Activated T-cell treated with anti-CD3 and anti-CD28 coated beads, Interleukin-2, amount 50 U/mL, for 72 hours (primary cell): ENCODE measurements at places on chromosomes 1 and 21. TPM values are rescaled to one million over a fixed set of nuclear protein-coding genes. Genes with fewer than 3 reads are reported as not detected.

DNA sequence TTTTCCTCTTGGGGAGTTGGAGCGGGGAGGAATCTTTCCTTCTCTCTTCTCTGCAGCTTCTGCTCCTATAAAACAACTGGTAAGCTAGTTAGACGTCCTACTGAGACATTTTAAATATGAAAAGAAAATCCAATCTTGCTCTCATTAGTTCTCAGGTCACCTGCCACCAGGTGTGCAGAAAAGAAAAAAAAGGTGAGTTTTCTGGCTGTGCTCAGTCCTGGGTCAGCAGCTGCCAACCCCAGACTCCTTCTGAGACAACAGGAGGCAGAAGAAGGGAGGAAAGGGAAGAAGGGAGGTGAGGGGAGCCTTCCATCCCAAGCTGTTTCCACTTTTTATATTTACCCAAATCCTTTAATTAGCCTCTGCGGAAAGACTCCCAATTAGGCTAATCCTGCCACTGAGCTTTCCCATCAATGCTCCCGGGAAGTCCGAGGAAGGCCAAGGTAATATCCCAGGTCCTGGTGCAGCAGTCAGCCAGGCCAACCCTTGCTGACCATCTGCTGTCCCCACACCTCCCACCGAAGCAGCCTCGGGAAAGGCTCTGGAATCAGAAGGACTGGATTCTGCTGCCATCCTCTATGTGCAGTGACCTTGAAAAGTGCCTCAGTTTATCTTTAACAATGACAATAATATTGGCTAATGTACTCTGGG, 33.4 kb downstream of the GLIS1 start:
- H3K4me3 ChIP-seq: no peak overlapping the region
- H3K36me3 ChIP-seq: no peaks in the 10 kb centered on the region
- DNase-seq: no peak
- no peaks in the 10 kb centered on the region for H3K4me1 ChIP-seq
- H3K27me3 ChIP-seq: no peaks in the 10 kb centered on the region

- peak overlapping the region; percentile 99 for H3K4me3 ChIP-seq
- H3K27me3 ChIP-seq: no peaks in the 10 kb centered on the region
Observed at GRCh38 chr1:167713330-167714081, 8.3 kb upstream of the MPZL1 start.

GRCh38 chr1:247475793-247476192, 17.9 kb upstream of the OR2B11 start:
- no peaks in the 10 kb centered on the region for H3K4me1 ChIP-seq
- no peaks in the 10 kb centered on the region for H3K27me3 ChIP-seq
- no peak overlapping the region for H3K4me3 ChIP-seq
- no peak for DNase-seq
- H3K27ac ChIP-seq: no peak overlapping the region

GRCh38 chr21:31480228-31480627, 136.2 kb upstream of the TIAM1 start:
- H3K36me3 ChIP-seq: peaks cover 11% of the 10 kb centered on the region
- no peaks in the 10 kb centered on the region for H3K27me3 ChIP-seq
- DNase-seq: no peak
- no peak overlapping the region for H3K27ac ChIP-seq
- no peak overlapping the region for H3K4me3 ChIP-seq
- no peaks in the 10 kb centered on the region for H3K4me1 ChIP-seq

DNA sequence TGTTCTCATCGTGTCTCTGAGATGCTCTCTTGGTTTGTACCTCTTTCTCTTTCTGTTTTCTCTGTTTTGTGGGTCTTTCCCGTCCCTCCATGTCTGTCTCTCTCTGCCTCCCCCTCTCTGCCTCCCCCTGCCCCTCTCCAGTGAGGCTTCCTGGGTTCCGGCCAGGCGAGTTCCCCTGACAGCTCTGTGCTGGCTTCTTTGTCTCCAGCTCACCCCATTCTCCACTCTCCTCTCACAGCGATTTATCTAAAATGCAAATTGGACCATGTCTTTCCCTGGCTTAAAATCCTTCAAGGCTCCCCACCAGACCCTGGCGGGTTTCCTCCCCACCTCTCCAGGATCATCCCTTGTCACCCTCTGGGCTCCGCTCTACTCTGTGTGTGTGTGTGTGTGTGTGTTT, 202.4 kb upstream of the POU3F1 start:
- peaks cover 39% of the 10 kb centered on the region for H3K27me3 ChIP-seq
- no peaks in the 10 kb centered on the region for H3K4me1 ChIP-seq
- H3K36me3 ChIP-seq: no peaks in the 10 kb centered on the region
- DNase-seq: no peak
- no peak overlapping the region for H3K4me3 ChIP-seq
- H3K27ac ChIP-seq: no peak overlapping the region

Gene S100A2
- total RNA-seq: 5.0 TPM

GRCh38 chr1:208230668-208231529, 13.3 kb downstream of the PLXNA2 start:
- H3K27me3 ChIP-seq: peaks cover 40% of the 10 kb centered on the region
- no peak overlapping the region for H3K27ac ChIP-seq
- DNase-seq: no peak
- H3K36me3 ChIP-seq: no peaks in the 10 kb centered on the region
- H3K4me3 ChIP-seq: no peak overlapping the region

DNA sequence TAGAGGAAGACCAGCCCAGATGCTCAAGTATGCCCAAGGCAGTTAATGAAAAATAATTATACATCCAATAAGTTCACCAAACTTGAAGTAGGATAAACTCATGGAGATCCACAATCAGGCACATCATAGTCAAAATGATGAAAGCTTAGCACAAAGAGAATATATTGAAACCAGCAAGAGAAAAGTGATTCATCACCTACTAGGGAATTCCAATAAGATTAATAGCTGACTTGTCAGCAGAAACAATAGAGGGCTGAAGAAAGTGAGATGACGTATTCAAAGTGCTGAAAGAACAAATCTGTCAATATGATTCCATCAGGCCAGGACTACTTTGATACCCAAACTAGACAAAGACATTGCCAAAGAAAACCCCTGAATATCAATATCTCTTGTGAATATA, 251.7 kb upstream of the BEND5 start:
- no peak for DNase-seq
- no peak overlapping the region for H3K4me3 ChIP-seq
- H3K27me3 ChIP-seq: no peaks in the 10 kb centered on the region
- H3K4me1 ChIP-seq: no peaks in the 10 kb centered on the region

GRCh38 chr1:202852163-202852904, 36.6 kb downstream of the RABIF start:
- H3K4me3 ChIP-seq: no peak overlapping the region
- peak; percentile 38 for DNase-seq
- no peaks in the 10 kb centered on the region for H3K36me3 ChIP-seq
- no peaks in the 10 kb centered on the region for H3K27me3 ChIP-seq
- no peak overlapping the region for H3K27ac ChIP-seq

- H3K36me3 ChIP-seq: no peaks in the 10 kb centered on the region
- no peak overlapping the region for H3K4me3 ChIP-seq
- H3K27ac ChIP-seq: no peak overlapping the region
- peaks cover 12% of the 10 kb centered on the region for H3K27me3 ChIP-seq
- DNase-seq: no peak
Observed at GRCh38 chr1:64112281-64112680, 91.1 kb upstream of the UBE2U start.

Gene ACTN2
- total RNA-seq: 0.07 TPM

GRCh38 chr1:12114340-12114683, 51.2 kb downstream of the TNFRSF8 start:
- H3K4me1 ChIP-seq: peaks cover 14% of the 10 kb centered on the region
- DNase-seq: no peak
- peaks cover 13% of the 10 kb centered on the region for H3K36me3 ChIP-seq
- no peak overlapping the region for H3K4me3 ChIP-seq
- H3K27ac ChIP-seq: no peak overlapping the region

Gene APCS
- total RNA-seq: not detected

DNA sequence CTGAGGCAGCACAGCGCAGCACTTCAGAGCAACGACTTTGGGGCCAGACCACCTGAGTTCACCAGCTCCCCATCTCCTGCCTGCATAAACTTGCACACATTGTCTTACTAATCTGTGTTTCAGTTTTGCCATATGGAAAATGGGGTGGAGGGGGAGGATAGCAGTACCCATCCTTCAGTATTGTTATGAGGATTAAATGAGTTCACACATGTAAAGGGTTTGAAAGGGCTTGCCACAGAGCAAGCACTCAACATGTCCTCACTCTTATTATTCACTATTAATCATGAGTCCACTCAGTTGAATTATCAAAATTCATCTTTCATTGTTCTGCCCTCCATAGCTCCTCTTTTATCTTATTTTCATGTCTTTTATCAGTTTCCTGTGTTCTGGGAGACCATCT, 40.1 kb upstream of the BMP8B start:
- no peaks in the 10 kb centered on the region for H3K36me3 ChIP-seq
- no peaks in the 10 kb centered on the region for H3K4me1 ChIP-seq
- H3K4me3 ChIP-seq: no peak overlapping the region
- no peak overlapping the region for H3K27ac ChIP-seq

Gene LCE1B
- total RNA-seq: not detected

DNA sequence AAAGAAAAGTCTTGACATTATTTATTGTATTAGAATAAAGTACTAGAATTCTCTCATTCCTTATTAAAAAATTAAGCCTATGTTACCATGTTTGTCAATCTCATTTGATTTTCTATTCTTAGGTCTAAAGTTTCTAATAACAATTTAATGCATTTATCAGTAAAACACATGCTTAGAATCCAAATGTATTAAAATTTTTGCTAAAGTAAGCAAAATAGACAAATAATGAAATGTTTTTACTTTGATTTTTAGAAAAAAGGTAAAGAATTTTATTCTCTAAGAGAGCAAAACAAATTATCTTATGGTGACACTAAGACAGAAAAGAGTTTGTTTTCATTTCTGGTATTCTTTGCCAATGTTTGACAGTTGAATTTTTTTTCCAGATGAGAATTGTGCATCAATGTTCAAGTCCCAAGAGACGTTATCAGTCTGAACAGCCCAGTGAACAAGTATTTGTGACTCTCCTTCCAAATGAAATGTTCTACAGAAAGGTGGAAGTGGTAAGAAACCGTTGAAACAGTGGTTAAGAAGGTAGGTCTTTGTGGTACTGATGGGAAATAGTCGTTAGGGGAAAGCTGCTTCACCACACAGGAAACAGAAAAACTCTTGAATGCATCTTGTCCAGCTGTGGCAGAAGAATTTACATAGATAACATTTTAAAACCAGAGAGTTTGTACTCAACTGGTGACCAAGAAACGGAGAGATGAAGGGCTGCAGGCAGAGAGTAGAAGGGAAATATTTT, 402.5 kb downstream of the PTPRC start:
- no peaks in the 10 kb centered on the region for H3K36me3 ChIP-seq
- H3K4me3 ChIP-seq: peak overlapping the region; percentile 54
- H3K27ac ChIP-seq: peak overlapping the region; percentile 59
- no peaks in the 10 kb centered on the region for H3K27me3 ChIP-seq
- peaks cover 23% of the 10 kb centered on the region for H3K4me1 ChIP-seq
- DNase-seq: peak; percentile 37

- DNase-seq: peak; percentile 13
- peaks cover 20% of the 10 kb centered on the region for H3K27me3 ChIP-seq
- H3K27ac ChIP-seq: no peak overlapping the region
- no peak overlapping the region for H3K4me3 ChIP-seq
- no peaks in the 10 kb centered on the region for H3K4me1 ChIP-seq
Observed at GRCh38 chr21:38669186-38669585, 136.5 kb upstream of the ETS2 start.

Gene TNFRSF9
- 35.4 TPM for total RNA-seq

Gene HENMT1
- total RNA-seq: 21.1 TPM

Gene OR2T33
- not detected for total RNA-seq

GRCh38 chr1:28548318-28548717, 4.6 kb upstream of the TRNAU1AP start:
- H3K27me3 ChIP-seq: no peaks in the 10 kb centered on the region
- H3K27ac ChIP-seq: no peak overlapping the region
- peaks cover 2% of the 10 kb centered on the region for H3K36me3 ChIP-seq
- DNase-seq: no peak

DNA sequence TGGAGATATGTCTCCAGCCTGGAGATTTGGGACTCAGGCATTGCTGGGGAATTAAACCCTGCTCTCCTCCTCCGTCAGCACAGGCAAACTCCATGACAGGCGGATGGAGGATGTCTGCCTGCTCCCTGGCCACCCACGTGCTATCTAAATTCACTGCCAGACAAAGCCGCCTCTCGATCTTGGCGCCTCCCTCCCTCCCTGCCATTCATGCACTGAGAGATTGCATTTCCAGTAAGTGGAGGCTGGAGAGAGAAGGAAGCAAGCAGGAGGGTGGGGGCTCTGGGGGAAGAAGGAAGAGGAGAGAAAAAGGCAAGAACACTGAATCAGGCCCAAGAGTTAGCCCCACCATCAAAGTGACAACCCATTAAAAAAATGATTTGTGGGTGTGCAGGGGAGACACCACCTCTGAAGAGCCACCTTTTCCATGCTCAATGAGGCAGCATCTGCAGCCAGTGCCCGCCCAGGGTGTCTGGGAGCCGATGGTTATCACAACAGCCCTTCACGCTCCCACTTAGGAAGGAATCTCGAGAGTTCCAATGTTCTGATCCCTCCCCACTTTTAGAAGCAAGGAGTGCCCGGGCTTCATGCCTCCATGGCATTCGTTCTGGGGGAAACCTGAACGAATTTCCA, 183.0 kb downstream of the HIVEP3 start:
- H3K4me1 ChIP-seq: peaks cover 67% of the 10 kb centered on the region
- no peak for DNase-seq
- H3K36me3 ChIP-seq: no peaks in the 10 kb centered on the region

Gene AGMAT
- 7.8 TPM for total RNA-seq

Gene TTC24
- 14.7 TPM for total RNA-seq
